ENCODE measurements at places on chromosomes 7 and 10.
A peak's percentile ranks its signal among the peaks of the same experiment; 100 is the strongest.

- no peak for DNase-seq
Observed at GRCh38 chr10:17237915-17238444, 9.9 kb downstream of the VIM start.

- no peak for DNase-seq
Observed at GRCh38 chr7:105408791-105409410, 20.2 kb upstream of the SRPK2 start.

- DNase-seq: no peak
Observed at GRCh38 chr10:77463967-77464745, 173.5 kb downstream of the KCNMA1 start.

DNA sequence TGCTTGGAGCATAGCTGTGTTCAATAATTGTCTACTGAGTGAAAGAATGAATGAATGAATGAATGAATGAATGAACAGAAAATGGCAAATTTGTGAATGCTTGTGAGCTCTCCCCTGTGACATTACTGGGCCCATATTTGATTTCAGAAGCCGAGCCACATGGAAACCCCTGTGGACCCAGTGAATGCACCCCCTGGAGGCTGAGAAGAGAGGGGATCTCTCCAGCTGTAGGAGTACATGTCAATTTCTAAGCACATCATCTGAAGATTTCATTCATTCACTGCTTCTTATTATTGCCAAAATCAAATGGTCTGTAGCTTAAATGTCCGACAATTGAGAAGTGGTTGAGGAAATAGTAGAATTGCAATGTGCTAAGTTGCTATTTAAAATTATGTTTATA lies 58.3 kb upstream of the DOCK1 start:
- DNase-seq: no peak

DNA sequence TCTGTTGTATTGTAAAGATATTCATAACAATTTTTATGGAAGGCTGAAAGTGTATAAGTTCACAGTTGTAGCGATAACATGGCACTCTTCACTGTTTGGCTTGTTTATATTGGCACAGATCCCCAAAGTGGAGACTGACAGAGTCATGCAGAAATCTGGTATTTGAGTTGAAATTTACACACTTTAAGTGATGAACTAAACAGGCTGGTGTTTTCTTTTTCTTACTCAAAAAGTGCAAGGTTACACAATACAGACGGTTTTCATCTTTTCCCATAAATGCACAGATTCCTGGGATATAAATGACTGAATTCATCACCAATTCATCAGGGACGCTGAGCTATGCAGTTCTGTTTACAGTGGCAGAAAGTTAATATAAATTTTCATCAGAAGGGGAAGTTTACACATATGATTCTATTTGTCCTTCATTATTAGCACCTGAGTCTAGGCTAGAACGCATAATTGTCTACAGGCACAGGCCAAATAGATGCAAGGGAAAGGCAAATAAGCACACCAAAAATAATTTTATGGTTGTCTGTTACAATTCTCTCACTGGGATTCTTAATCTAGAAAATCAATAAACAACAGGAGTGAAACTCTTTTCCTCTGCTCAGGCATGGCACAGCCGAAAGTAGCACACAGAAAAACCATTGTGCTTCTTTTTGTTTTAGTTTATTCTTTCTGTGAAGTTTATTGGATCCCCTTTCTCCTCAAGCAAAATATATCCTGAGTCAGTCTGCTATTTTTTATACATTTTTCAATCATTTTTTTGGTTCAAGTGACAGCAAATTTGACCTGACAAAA lies 88.0 kb downstream of the FOXP2 start:
- no peak for DNase-seq

- DNase-seq: no peak
Observed at GRCh38 chr10:109933984-109934565, 10.8 kb upstream of the XPNPEP1 start.

- DNase-seq: peak; percentile 9
Observed at GRCh38 chr7:10939237-10939910, 34.3 kb upstream of the PHF14 start.

Data from transverse colon (tissue), 4 donors.